ENCODE measurements at places on chromosomes 13 and 19.

- no peak for DNase-seq
Observed at GRCh38 chr13:106172176-106172905, 363.1 kb downstream of the EFNB2 start.

DNA sequence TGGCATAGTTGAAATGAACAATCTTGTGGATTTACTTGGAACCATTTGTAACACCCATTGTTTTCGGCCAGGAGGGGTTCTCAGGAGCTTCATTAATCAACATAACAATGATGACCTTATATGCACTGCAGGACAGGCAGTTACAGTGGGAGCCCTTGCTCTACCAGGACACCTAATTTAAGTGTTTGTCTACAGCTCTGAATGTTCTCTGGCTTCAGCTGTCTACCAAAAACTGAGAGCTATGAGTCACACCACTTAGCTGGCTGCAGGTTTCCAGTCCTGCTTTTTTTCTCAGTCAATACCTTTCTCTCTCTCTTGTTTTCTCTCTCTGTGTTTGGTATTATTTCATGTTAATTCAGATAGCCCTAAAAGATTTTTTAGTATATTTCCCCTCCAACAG is 105.4 kb upstream of the MBNL2 start:
- no peak for DNase-seq

GRCh38 chr13:99311137-99311536 is 3.9 kb upstream of the GPR183 start:
- DNase-seq = no peak

DNA sequence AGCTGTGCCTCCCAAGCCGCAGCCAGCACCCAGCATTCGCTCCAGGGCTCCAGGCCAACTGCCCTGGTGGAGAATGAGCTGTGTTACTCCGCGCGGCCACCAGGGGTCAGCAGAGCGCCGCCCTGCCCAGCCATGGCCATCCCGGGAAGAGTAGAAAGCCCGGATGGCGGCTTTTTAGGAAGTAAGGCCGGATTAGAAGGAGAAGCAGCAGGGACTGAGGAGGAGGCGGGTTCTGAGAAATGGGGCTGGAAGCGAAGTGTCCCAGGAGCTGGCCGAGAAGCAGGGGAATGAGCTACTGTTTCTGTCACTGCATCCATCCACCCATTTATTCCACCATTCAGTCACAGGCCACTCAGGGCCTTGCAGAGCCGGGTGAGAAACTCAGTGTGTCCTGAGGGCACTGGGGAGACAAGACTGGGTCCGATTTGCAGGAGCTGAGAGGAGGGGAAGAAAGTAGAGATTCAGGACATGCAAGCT is 6.6 kb upstream of the NPAS1 start:
- no peak for DNase-seq

DNA sequence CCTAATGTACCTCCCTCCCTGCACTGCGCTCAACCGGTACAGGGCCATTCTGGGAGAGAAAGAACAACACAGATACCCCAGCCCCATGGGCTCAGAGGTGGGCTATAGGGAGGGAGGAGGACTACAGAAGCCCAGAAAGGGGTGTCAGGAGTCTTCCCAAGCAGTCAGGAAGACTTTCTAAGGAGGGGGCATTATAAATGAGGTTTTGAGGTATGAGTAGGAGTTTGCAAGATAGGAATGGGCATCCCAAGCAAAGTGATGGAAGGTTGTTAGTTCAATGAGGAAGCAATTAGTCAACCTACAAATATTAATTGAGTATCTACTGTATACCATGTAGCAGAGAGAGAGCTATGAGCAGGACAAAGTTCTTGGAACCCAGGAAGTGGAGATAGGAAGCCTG is 6.3 kb upstream of the B3GNT3 start:
- DNase-seq = no peak

- DNase-seq = no peak
Observed at GRCh38 chr13:107450931-107451330, 764.4 kb downstream of the LIG4 start.

DNA sequence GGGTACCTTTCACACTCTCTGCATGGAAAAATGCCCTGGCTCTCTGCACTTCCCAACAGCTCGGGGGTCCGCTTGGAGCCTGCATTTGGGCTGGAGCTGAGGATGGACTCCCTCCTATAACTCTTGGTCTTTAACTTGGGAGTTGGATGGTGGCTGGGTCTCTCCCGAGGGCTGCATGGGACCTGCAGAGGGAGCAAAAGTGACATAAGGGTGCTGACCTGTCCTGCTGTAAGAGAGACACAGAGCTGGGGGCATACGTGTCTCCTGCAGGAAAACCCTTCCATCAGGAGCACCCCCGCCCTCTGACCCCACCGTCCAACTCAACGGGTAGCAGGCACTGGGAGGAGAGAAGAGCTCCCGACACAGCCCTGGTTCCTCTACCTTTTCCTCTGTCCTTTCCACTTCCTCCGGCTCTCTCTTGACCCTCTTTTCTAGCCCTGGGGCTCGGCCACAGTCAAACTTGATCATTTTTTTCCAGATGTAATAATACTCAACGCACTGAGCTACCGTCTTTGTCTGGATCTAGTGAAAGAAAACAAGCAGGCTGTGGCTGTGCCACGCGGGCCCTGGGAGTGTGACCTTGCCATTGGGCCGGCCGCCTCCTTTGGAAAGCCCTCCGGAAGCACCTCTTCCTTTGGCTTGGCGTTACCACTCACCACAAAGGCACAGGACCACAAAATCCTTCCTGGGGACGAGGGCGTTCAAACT is 6.8 kb upstream of the NAPA start:
- no peak for DNase-seq

GRCh38 chr19:10784257-10784656 is 51.8 kb downstream of the TMED1 start:
- no peak for DNase-seq

DNA sequence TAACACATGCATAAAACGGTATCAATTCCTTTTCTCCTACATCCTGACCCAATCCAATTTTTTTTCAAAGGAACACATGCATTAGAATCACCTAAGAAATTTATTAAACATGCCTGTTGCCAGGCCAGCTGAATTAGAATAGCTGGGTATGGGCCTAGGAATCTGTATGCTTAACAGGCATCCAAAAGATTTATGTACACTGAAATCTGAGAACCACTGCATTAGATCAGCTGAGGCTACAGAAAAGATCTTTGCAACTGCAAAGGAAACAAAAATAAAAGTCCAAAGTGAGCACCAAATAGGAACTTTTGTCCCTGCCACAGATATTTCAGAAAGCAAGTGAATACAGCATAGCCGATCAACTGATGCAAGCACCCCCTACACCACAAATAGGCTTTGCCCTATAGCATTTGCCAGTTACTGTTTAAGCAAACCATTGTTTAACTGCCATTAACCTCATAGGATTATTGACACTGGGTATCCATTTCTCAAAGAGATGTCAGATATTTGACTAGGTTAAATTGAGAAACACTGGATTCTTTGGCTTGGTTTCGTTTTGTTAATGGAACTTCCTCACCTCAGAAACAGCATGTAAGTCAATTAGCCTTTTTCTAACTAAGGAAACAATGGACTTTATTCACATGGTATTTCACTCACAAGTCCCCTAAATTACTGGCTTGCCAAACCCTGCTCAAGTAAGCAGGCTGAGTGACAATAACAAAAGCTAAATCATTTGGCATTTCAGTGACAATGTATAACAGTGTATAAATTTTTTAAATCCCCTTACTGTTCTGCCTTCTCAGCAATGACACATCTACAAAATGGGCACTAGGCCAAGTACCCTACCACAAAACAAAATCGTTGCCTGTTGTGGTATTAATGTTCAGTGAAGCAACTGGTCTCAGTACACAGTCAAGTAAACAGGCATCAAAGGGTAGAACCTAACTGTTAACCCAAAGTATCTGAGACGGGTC is 67.8 kb downstream of the SUCLA2 start:
- DNase-seq = no peak

- DNase-seq = no peak
Observed at GRCh38 chr13:29621841-29622240, 26.4 kb upstream of the SLC7A1 start.

GRCh38 chr13:113877149-113877990 is 13.5 kb upstream of the GAS6 start:
- DNase-seq = no peak

DNA sequence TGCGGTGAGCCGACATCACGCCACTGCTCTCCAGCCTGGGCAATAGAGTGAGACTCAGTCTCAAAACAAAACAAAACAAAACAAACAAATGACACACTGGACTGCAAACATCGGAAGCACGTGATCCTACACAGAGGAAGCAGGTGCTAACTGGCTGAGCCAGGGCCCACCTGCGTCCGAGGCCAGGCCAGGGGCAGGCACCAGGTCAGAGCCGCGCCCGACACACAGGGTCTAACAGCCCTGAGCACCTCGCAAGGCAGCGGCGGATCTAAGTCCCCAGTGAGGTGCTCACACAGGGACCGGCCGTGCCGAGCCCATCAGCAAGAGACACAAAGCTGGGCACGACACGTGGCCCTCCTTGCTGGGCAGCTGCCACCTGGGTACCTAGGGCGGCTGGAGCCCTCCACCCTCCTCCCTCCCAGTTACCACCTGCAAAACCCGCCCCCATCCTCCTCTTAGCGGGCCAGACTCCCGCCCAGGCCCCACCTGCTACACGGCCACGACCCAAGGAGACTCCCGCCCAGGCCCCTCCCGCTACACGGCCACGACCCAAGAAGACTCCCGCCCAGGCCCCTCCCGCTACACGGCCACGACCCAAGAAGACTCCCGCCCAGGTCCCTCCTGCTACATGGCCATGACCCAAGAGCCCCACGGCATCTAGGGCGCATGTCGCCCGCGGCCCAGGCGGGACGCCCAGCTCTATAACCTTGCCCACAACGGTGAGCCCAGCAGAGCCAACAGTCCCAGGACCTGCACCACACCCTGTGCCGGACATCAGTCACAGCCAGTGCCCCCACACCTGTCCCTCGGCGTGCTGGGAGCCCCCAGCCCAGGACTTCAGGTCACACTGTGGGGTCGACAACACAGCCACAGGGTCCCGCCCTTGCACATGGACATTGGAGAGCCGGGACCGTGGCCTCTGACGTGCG is 15.6 kb downstream of the AP3D1 start:
- DNase-seq = no peak

- DNase-seq = no peak
Observed at GRCh38 chr13:44298314-44298713, 75.3 kb upstream of the SERP2 start.

DNA sequence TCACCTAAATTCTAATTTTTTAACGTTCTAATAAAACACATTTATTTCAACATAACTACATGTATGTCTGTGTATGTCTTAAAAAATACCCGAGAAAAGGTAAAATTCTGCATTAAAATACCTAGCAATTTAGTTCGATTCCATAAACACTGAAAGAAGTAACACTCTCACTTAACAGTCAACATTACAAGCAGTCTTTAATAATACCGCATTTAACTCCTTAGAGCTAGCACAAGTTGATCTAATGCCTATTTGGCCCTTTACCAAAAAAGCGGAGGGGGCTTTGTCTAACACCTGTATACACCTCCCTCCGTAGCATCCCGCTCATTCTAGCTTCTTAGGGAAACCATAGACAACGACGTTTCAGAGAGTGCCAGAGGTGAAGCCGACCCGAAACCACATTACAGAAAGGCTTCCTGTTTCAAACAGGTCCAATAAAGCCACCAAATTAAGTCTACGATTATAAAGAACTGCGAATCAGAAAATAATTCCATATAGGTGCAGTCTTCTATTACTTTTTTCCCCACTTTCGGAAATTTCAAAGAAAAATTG is 1.2 kb downstream of the SPART start:
- no peak for DNase-seq

GRCh38 chr13:66154354-66154753 is 1075.8 kb downstream of the PCDH9 start:
- no peak for DNase-seq

GRCh38 chr19:46947866-46948265 is 71.8 kb upstream of the NPAS1 start:
- DNase-seq = no peak

GRCh38 chr19:2806736-2807378 is 12.8 kb upstream of the ZNF554 start:
- peak; percentile 3 for DNase-seq

DNA sequence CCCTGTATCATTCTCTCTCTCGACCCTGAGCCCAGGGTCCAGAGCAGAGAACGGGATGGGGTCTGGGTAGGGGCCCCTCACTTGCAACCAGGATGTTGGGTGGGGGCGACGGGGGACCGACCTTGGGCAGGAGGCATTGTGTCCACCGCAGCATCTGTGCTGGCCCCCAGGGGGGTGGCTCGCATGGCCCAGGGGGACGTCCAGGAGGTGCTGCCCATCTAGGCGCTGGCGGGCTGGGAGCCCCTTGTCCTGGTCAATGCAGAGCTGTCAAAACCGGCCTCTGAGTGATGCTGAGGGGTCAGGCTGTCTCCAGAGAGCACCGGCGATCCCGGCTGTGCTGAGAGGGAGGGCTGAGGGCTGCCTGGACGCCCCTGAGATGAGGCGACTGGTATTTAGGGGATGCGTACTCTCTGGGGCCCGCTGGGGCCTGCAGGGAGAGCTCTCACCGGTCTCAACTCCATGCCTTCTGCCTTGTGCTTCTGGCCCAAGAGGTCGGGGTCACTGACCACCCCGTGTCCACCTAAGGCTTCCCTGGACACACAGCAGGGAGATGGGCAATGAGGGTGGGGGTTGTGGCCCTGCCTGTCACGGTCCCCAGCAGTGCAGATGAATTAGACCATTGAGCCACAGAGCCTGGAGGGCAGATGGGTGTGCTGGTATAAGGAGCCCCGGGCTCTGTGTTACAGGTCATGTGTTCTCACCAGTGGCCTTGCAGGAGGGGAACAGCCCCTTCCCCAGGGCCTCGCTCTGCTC is 8.6 kb downstream of the RPS9 start:
- DNase-seq = no peak

- DNase-seq = no peak
Observed at GRCh38 chr13:112896736-112897602, 72.0 kb upstream of the MCF2L start.

DNA sequence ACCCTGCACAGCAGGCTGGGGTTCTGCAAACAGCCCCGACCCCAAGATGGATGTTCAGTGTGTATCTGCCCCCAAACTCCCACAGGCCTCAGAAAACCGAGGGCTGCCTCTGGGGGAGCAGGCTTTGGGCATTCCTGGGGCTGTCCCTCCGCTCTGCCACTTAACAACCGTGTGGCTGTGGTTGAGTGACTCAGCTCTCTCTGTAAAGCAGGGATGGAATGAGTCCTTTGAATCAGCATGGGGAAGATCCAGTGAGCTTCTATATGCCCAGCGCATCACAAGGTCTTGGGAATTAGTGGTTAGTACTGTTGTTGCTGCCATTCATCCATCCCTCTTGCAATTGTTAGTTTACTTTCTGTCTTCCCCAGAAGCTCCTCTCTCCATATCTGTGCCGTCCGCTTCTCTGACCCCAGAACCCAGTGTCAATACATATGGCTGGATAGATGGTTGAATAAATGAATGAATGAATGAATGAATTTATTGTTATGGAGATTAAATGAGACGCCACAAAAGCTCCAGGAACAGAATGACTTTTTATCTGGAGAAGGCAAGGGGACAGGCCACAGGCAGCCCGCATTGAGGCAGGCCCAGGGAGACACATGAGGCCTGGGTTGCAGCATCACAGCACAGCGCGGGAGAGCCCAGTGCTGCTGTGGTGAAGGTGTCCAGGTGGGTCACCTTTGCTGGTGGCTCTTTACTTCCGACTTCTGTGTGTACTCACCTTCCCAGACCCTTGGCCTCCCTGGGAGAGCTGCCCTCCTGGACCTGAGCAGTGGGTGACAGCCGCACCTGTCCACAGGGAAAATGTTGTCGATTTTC is 89.2 kb downstream of the RGCC start:
- DNase-seq = no peak

GRCh38 chr19:28502879-28503734 is 709.8 kb downstream of the UQCRFS1 start:
- DNase-seq = no peak
